M059J (cell line): ENCODE measurements at places on chromosomes 1 and 21.

GRCh38 chr1:155971910-155972809 lies 6.2 kb downstream of the ARHGEF2 start:
- DNase-seq = no peak

DNA sequence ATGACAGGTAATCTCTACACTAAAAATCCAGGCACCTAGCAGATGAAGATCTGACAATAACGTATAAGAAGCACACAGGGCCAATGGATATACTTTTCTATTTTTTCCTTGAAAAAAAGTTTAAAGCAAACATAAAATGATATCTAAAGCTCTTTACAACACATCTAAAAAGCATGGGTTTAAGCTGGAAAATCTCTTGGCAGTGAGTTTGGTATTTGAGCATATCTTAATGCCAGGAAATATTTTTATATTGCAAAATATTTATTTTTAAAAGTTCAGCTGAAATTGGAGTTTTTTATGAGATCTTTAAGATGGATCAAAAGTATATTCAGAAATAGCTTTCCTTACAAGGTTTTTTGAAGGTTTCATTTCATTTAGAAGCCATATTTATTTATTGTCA lies 40.5 kb downstream of the SLC5A9 start:
- no peak for DNase-seq

DNA sequence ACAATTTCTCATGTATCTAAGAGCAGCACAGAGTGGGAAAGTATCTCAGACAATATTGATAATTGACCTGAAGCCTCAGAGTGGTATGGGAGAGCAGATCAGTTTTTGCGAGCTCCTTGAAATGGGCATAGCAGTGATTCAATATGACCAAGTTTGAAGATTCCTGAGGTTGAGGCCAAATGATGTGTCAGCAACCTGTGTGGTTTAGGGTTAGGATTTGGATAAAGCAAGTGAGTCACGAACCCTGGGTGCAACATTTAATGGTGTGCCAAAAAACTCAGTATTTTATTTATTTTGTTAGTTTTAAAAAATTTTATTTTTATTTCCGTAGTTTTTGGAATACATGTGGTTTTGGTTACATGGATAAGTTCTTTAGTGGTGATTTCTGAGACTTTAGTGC lies 92.5 kb upstream of the C21orf91 start:
- DNase-seq = peak; percentile 82

GRCh38 chr21:45403825-45404729 lies 888 bp upstream of the COL18A1 start:
- DNase-seq = peak; percentile 47

DNA sequence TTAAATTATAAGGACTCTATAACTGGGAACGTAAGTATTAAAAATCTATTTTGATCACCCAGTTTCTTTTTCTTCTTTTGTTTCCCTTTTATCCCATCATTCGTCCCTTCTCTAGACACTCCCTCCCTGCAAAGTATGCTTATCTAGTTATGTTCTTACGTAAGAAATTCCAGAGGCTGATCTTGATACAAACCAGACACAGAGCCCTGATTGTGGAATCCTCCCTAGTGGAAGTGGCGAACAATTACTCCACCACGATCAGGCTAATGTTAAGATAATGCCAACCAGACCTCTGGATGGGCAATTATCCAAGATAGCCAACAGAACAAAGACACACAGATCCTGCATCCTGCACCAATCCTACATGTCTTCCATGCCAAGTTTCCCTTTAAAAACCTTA lies 1557.4 kb downstream of the PLA2G4A start:
- no peak for DNase-seq

DNA sequence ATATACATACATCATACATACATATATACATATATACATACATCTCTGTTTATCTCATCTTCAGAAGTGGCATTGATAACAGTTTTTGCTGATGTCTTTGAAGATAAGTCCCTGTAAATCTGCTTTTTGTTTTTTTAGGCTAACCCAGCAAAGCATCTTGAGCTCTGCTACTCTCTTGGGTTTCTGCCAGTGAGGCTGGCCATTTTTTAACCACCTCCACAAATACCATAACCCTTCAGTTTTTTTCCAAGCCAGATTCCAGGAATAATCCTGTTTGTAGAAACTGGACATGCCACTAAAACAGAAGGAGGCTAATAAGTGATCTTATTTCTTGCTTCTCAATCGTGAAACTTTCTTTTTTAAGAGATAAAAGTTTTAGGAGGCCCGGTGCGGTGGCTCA lies 21.6 kb downstream of the SDHC start:
- no peak for DNase-seq

- DNase-seq = no peak
These were observed 1111.7 kb upstream of the B3GALT2 start for GRCh38 chr1:194298007-194298598.

DNA sequence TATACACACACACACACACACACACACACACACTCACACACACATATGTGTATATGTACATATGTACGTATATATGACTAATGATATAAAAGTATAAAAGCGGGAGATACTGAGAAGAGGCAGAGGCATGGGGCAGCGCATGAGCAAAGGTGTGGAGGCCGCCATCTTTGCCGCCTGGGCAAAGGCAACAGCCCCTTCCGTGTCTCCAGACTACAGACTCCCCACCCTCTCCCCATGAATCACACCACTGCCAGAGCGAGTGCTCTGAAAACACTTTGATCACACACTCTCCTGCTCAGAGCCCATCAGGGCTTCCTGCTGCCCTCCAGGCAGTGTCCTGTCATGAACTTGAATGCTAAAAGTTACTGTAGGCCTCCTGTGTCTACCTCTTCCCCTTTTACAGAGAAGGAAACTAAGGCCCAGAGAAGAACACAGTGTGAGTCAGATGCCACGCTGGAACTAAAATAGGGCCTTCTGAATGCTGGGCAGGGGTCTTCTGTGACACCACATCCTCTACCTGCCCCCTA lies 54.7 kb upstream of the SSBP3 start:
- no peak for DNase-seq

DNA sequence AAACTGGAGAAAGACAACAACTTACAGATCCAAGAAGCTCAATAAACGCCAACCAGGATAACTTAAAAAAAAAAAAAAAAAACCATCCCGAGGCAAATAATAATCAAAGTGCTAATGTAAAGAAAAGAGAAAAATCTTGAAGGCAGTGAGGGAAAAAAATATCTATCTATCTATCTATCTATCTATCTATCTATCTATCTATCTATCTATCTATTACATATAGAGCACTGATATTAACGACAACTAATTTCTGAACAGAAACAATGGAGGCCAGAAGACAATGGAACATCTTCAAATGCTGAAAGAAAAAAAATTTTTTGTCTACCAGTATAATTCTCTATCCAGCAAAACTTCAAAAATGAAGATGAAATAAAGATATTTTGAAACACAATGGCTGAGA lies 18.0 kb downstream of the PACC1 start:
- DNase-seq = peak; percentile 5

- no peak for DNase-seq
These were observed 697 bp downstream of the SLC22A15 start for GRCh38 chr1:115976921-115977498.

DNA sequence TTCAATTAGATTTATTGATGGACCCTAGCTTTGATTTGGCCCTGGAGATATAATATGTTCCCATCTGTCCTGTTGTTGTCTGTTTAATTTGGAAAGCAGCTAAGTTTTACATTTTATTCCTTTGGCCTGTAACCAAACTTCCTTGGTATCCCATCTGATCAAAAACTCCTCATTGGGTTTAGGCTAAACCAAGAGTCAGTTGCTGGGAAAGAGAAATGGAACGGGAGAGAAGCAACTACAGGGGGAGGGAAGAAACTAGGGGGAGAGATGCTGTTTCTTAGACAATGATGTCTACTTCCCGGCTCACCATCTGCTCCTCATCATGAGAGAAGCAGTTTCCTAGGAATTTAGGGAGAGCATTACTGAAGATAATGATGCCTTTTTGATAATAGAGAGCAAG lies 141.8 kb downstream of the SYT2 start:
- no peak for DNase-seq

DNA sequence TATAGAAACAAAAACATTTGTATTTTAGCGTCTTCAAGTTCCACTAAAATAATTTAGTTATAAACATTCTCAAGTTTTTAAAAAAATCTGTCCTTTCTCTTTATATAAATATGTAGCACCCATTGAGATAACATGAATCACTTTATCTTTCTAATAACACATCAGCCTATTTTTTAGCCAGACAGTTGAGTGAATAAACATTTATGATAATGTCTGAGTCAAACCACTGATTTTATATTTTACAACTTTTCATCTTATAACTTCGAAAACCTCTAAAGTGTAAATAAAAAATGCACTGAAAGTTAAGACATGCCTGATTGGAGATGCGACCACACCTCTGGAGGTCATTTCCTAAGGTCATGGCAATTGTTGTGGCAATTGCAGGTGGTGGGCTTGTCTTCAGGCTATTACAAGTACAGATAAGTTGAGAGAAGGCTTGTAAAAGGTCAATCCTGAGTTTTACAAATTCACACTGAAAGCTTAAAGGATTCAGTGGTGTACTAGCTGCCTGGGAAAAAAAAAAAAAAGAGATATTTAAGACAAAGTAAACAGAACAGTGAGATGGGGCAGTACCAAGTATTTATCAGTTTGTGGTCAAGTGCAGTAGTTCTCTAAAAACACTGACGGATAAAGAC lies 67.0 kb downstream of the INTS7 start:
- no peak for DNase-seq

- no peak for DNase-seq
These were observed 124.0 kb downstream of the PROX1 start for GRCh38 chr1:214111796-214112195.

- peak; percentile 62 for DNase-seq
These were observed 6.4 kb upstream of the GUCA2B start for GRCh38 chr1:42146626-42147320.

DNA sequence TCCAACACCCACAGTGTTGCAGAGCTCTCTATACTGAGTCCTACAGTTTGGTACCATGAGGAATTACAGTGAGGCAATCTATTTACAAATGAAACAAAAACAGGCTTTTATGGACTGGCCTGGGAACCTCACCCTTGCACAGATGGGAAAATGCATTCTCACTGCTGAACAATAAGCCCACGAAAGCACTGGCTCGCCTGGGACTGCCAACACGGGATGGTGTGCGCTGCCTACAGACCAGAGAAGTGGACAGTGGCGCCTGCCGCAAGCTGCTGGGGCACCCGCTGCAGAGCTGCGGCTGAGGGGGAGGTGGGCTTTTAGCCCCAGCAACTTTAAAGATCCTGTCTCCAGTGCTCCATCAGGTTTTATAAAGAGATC lies 28.5 kb upstream of the ABCG1 start:
- no peak for DNase-seq

- DNase-seq = peak; percentile 67
These were observed 118.9 kb downstream of the KCNJ6 start for GRCh38 chr21:37797403-37797802.

GRCh38 chr1:179817789-179818188 lies 59.8 kb downstream of the TOR1AIP2 start:
- peak; percentile 9 for DNase-seq

GRCh38 chr1:182847105-182847504 lies 8.0 kb downstream of the DHX9 start:
- no peak for DNase-seq

- DNase-seq = no peak
These were observed 5.2 kb downstream of the CAPN9 start for GRCh38 chr1:230752407-230752806.

GRCh38 chr1:175755516-175756070 lies 12.2 kb upstream of the TNR start:
- no peak for DNase-seq

- DNase-seq = peak; percentile 47
These were observed 101.4 kb upstream of the VAMP3 start for GRCh38 chr1:7669559-7670311.

DNA sequence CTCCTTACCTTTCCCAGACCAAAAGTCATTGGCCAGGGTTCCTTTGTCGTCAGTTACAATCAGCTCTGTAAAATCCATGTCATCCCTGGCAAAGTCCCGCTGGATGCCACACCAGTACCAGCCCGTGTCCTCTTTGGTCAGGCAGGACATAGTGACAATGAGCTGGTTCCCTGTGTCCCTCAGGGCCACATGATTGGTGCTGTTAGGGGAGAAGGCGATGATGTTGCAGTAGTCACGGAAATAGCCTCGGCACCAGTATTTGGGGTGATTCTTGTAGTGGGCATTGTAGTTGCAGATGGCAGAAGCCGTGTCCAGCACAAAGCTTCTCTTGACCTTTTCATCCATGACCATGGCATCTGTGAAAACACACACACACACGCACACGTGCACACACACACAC lies 14.8 kb downstream of the ADORA3 start:
- no peak for DNase-seq

DNA sequence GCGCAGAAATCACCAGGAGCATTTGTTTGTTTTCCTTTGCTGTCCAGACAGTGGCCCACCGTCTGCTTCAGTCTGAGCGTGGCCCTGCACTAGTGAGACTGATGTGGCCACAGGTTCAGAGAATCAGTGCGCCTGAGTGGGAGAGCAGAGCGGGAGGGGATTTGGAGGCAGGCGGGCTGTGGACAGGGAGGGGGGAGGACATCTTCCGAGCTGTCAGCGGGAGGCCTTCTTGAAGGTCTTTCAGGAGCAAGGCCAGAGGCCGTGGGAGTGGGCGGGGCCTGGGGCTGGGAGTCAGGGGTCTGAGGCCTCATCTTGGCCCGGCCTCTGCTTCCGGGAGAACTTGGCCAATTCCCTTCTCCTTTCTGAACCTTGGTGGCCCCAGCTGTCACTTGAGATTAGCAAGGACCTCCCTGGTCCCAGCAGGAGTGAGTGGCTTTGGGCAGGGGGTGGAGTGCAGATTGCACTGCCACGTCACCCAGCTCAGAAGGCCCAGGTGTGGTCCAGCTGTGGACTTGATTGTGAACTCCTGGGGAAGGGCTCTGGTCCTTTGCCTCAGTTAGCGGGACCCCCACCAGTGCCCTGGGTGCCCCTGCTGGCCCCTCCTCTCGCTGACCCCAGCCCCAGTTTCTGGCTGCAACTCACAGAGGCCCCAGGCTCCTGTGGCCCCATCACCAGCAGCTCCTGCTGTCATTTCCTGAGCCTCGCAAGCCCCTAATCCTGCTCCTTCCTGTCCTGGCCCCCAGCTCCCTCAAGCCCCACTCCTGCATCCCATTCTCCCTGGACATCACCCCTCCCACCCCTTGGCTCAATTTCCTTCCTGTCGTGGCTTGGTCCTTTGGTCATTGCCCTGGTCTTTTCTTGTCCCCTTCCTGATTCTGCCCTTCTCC lies 8.4 kb downstream of the TNFRSF1B start:
- DNase-seq = no peak

DNA sequence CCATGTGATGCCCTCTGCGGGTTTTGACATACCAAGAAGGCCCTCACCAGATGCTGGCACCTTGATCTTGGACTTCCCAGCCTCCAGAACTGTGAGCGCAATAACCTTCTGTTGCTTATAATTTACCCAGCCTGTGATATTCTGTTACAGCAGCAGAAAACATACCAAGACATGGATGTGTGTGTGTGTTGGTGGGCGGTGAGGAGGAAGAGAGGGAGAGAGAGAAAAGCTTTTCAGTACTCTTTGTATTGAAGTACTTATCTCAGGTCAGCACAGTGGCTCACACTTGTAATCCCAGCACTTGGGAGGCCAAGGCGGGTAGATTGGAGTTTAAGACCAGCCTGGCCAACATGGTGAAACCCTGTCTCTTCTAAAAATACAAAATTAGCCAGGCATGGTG lies 23.1 kb downstream of the TRAPPC10 start:
- no peak for DNase-seq
